Suppressor macrophage treated with lipopolysaccharide for 4 hours (primary cell): ENCODE measurements at places on chromosomes 5 and 9.

DNA sequence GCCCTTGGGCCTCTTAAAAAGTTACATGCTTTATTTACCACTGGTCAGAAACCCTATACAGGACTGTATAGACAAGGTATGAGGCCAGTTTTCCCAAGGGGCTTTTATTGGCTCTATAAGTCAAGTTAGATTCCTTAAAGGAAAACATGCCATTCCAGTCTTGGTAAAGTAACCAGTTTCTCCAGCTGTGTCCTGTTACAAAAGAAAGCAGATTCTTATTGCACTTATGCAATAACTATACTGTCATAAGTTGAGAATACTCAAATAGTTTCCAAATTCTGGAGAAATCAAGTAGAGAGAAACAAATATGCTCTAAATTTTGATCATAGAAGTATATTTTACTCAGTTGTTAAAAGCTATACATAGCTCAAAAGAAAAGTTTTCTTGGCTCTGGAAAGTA, 47.2 kb downstream of the PTGS1 start:
- DNase-seq, result no peak

DNA sequence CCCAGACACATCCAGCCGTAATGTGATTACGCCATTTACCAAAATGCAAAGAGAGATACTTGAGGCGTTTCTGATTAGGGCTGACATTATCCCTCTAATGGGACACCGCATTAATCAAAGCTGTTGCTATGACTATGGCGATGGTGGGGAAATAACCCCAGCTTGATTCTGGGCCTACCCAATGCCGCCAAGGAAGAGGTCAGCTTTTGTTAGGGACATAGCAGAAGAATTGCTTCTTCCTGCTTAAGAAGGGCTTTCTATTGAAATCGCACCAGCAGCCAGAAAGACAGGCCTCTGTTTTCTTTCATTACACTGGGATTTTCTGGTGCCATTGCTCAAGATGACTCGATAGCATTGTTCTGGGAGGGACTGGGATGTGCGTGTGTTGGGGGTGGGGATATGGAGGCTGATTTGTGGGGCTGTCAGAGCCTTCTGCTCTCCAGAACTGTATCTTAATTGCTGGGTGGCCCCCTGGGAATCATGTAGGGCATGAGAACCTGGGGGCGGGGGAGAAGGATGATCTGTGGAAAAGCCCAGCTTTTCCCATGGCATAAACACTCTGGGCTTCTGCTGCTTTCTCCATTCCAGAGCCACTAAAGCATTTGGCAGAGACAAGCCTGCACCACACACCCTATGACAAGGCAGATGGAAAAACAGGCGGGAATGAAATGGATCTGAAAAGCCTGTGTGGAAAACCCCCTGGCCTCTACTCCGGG, 106.5 kb upstream of the RAD23B start:
- no peak for DNase-seq

- no peak for DNase-seq
Measured at GRCh38 chr9:113531919-113532808, 68.6 kb downstream of the RGS3 start.

GRCh38 chr5:157328277-157328912, 62.5 kb downstream of the CYFIP2 start:
- DNase-seq, result peak; percentile 87

DNA sequence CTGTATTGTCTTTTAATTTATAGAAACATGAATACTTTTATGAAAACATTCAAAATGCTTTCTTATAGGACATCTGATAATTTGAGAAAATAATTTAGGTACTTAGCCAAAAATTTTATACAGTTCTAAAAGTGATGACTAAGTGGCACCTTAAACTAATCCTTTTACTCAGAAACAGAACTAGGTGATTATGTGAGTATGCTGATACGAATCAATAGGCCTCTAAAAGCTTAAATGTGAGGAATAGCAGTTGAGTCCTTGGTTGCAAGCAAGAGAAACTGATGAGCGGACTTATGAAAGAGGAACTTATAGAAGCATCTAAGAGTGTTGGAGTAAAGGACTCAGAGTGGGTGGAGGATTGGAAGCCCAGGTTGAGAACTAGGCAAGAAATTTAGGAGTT, 26.4 kb downstream of the ANXA1 start:
- peak; percentile 23 for DNase-seq

DNA sequence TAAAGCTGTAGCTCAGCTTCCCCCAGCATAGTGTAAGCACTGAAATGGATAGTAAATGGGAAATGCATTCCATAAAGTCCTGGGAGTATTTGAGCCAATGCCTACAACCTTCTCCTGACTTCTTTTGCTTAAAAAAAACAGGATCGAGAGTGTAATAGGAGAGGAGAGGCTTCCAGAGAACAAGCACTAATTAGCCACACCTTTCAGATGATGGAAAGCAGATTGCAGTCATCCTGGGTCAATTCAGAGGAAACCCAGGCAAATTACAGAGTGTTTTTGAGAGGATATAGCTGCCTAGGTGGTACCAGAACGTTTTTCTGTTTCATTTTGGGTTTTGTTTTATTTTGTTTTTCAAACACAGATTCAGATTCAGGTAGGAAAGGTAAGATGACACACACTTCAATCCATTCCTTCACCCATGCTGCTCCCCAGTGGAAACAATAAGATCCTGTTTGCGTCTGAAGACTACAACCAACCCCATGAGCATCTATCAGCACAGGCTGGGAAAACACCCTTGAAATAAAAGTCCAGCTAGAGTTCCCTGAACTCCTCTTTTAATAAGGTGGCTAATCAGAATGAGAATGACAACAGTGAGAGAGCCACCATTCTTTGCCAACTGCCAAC, 95.6 kb downstream of the RFK start:
- DNase-seq, result no peak

GRCh38 chr5:108788142-108788541, 40.4 kb downstream of the FER start:
- DNase-seq, result no peak

- no peak for DNase-seq
Measured at GRCh38 chr9:138099803-138100598, 222.4 kb downstream of the CACNA1B start.

DNA sequence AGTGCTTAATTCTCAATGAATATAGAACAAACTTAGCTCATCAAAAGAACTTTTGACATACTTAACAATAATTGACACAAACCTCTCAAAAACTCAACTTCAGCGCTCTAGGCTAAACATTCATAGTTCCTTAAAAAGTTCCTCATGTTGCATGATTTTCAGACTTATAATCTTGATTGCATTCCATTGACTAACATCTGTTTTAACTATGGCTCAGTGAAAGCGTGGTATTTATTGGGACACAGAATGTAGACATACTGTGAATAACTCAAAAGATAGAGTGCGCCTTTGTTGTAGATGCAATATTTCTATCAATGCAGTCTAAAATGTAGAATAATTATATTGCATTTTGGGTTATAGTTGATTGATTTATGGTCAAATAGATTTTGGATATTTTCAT, 227.1 kb upstream of the HAPLN1 start:
- no peak for DNase-seq

GRCh38 chr5:177338251-177339106, 13.0 kb downstream of the LMAN2 start:
- DNase-seq, result no peak

GRCh38 chr9:76818271-76818670, 54.0 kb downstream of the PCA3 start:
- DNase-seq, result no peak

DNA sequence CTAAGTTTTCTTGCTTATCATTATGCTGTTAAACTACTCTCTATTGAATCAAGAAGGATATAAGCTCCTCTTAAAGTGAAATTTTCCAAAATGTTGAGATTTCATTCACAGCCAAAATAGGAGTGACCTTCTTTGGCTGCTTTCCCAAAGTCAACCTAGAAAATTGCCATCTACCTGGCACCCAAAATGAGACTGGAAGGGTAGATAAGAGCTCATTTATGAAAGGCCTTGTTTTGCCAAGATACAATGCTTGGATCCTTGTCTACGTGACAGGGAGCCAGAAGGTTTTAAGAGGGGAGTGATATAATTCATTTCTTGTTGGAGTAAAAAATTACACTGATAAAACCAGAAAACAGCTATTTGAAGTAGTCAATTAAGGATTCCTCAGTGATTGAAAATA, 287.1 kb downstream of the IZUMO3 start:
- no peak for DNase-seq

GRCh38 chr9:120935383-120935857, 8.8 kb upstream of the TRAF1 start:
- peak; percentile 97 for DNase-seq

DNA sequence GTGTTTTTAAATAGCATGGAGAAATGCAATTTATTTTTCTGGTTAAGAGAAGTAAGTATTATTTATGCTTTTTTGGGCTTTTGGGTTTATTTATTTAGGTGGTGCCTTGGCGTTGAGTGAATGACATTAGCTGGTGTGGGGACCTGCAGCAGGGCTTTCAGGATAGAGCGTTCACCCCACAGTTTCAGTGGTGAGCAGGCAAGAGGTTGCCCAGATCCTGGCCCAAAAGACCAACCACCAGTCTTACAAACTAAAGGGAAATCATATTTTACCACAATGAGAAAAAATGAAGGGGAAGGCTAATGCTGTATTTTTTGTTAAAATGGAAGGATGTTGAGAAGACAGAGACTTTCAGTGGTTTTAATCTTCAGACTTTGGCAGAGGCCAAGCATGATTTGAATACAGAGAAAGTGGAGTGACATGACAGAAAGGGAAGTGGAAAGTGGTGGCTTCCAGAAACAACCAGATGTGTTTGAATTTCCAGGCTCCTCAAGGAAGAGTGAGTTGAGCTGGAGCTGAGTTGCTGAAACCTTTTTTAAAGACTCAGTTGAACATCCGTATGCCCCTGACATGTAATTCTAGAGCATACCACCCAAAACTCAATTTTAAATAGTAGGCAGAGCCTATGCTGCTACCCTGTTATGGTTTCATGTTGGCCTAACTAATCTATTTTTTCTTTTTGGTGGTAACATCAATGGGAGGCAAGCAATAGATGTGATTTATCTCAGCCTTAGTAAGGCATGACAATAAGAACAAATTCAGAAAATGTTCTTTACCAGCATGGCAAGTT, 94.8 kb downstream of the AOPEP start:
- DNase-seq, result no peak

- peak; percentile 92 for DNase-seq
Measured at GRCh38 chr5:61306531-61307131, 25.4 kb upstream of the ZSWIM6 start.

GRCh38 chr9:27367175-27367798, 70.3 kb upstream of the EQTN start:
- peak; percentile 77 for DNase-seq

DNA sequence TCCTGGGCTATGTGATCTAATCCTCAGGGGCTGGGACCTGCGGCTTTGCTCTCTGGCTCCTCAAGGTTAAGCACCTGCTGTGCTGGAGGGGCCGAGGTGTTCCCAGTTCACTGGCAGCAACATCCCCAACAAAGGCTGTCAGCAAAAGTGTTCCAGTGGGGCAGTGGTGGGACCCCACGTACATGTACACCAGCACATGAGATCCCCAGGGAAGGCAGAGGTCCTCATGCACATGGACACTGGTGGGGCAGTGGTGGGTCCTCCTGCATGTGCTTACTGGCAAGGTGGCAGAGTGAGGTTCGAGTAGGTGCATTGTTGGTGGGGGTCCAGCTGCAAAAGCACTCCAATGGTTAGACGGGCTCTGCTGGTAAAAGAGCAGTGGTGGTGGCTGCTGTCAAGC, 255.6 kb upstream of the MPDZ start:
- DNase-seq, result no peak

GRCh38 chr5:10518347-10518746, 45.5 kb upstream of the ANKRD33B start:
- DNase-seq, result no peak

DNA sequence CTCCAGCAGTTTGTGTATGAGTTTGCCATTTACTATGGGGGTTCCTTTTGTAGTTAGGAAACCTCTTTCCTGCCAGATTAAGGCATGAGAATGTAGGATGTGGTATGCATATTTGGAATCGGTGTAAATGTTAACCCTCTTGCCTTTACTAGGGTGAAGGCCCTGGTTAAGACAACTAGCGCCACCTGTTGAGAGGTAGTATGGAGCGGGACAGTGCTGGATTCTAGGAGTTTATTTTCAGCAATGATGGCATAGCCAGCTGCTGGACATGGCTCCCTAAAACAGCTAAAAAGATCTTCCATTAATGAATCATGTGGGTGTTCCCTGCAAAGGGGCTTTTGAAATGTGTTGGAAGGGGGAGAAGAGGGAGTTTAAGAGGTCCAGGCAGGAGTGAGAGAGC, 30.7 kb upstream of the GPX3 start:
- DNase-seq, result no peak

DNA sequence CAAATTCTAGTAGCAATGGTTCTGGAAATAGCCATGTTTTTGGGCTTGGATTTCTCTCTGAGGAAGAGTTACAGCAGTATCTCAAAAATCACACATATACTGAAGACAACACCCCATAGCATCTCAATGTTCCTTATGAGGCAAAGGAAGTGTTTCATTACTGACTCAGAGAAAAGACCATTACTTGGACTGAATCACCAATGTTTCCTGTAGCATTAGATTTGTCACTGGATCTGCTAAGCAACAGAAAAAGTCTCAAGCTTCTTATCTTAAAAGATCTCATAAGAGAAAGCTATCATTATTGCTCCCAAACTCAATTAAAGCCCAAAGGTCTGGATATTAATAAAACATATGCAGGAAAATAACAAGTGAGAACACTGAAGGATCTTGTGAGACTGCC, 272.4 kb downstream of the ADAMTS6 start:
- DNase-seq, result no peak

DNA sequence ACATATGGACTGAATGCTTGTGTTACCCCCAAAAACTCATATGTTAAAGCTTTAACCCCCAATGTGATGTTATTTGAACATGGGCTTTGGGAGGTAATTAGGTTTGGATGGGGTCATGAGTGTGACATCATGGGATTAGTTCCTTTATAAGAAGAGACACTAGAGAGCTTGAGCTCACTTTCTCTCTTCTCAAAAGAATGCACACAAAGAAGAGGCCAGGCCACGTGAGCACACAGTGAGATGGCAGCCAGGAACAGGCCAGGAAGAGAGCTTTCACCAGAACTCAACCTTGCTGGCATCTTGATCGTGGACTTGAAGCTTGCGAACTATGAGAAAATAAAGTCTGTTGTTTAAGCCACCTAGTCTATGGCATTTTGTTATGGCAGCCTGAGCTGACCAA, 360.6 kb downstream of the NR2F1-AS1 start:
- no peak for DNase-seq

- no peak for DNase-seq
Measured at GRCh38 chr9:115106001-115106400, 12.0 kb downstream of the TNC start.

- DNase-seq, result no peak
Measured at GRCh38 chr5:107217721-107218130, 453.0 kb downstream of the EFNA5 start.

DNA sequence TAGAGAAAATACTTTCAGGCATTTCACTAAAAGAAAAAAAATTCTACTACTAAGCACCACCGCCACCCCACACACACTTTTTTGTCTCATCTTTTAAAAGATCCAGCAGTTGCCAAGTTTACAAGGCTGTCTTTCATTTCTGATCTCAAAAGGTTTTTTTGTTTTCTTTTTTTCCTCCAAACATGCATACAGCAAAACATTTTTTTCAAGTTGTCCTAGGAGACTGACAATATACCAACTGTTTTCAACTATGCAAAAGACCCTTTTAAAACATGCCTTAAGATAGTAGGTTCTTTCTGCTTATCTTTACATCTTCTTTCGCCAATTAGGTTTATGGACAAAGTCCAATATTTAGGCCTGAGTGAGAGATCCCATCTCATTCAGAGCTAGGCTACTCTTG, 65.2 kb downstream of the HMHB1 start:
- no peak for DNase-seq
